ENCODE measurements at places on chromosomes 2 and 18.

GRCh38 chr18:22556222-22557167 lies 138.8 kb upstream of the CTAGE1 start:
- DNase-seq: no peak

- no peak for DNase-seq
Measured at GRCh38 chr2:42847596-42848151, 55.3 kb upstream of the HAAO start.

GRCh38 chr2:106012001-106012590 lies 182.0 kb downstream of the UXS1 start:
- no peak for DNase-seq

DNA sequence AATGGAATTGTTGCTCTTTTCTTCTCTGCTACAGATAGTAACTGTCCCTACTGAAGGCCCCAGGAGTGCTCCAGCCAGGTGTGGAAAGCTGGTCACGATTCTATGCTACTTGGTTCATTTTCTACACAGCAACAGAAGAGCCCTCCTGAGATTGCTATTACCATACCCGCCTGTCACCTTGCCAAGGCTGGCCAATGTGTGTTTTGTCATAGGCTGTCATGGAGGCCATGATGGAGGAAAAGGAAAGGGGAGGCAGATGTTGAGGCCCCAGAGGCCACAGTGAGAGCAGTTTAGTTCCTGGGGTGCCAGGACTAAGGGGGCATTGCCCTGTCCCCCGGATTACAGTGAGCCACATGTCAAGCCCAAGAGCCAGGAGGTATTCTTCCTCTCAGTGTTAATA lies 952 bp downstream of the ELMOD3 start:
- DNase-seq: no peak

DNA sequence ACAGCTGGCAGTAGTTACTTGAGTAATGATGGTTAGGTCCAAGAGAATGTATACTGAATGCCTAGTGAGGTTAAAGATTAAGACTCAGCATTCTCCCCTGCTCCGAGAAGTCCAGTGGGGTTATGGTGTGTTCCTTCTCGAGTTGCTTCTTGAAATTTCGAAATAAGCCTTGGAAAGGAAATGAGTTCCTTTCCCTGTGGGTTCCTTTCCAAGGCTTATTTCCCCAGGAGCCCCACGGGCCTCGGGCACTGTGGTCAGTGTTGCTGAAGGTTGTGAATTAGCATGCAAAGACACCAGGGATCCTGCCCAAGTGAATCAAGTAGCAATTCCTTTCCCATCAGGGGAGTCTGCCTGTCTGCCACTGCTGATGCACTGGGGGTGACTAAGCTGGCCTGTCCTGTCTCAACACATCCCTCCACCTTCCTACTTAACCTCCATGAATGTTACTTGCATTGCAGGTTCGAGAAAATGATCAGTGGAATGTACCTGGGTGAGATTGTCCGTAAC lies 53.6 kb downstream of the HK2 start:
- peak; percentile 93 for DNase-seq
